ENCODE measurements at places on chromosomes 3 and 15. TPM values are rescaled to one million over a fixed set of nuclear protein-coding genes. Genes with fewer than 3 reads are reported as not detected.

SPESP1 gene
- 1.6 TPM for total RNA-seq

FBXW12 gene
- not detected for total RNA-seq

PLCH1 gene
- total RNA-seq = 0.23 TPM

MST1R gene
- total RNA-seq = 0.68 TPM

KLHL25 gene
- 6.0 TPM for total RNA-seq

CPLX3 gene
- total RNA-seq = 0.25 TPM

CLDN16 gene
- total RNA-seq = not detected

TIMP4 gene
- total RNA-seq = not detected

GOLGA6A gene
- not detected for total RNA-seq

CHP1 gene
- total RNA-seq = 57.2 TPM

Measured in activated naive CD4-positive, alpha-beta T cell treated with anti-CD3 and anti-CD28 coated beads, Interleukin-2, amount 50 U/mL, for 72 hours (primary cell).